Activated T-cell treated with anti-CD3 and anti-CD28 coated beads for 1 hour (primary cell): ENCODE measurements at places on chromosomes 3 and 15.

DNA sequence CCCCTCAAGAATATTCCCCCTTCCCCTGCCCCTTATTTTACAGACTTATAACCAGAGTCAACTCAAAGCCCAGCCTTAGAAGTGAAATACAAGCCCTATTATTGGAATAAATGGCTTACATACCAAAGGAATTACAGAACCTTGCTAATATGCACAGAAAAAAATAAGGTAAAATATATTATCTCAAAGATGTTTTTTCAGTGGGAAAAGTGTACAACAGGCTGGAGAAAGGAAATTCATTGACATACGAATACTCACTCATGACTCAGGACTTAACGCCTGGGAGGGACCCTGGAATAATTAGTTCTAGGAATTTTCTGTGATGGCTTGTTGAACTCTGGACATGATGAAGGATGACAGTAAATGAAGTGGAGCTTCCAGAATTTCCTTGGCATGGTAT is 27.0 kb downstream of the ARL14 start:
- no peak for DNase-seq

DNA sequence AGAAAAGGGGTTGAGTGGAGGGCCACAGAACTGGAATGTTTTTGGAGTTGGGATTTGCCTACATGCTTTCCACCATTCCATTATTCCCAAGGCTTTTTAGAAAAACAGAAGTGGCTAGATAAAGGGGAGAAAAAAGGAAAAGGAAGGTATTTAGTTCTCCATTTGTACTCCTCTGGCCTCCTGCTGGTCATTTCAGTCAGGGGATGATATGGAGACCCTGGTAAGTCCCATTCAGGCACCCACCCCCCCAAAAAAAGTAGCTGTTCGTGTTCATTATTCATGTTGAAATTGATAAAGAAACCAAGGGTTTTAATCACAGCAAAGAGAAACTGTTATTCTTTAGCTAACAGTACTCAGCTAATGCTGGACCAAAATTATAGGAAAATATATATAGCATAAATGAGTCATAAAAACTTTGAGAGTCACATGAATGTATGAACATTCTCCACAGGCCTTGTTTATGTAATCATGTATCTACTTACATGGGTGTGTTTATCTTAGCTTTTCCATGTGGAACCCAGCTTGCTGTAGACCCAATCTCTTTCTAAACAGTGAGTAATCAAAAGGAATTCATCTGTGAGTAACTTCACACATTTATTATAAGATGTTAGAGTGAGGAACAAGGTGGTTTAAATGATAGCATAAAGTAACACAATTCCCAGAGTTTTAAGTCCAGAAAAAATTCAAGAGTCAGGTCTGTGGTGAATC is 167.2 kb downstream of the KCNMB2 start:
- no peak for DNase-seq

- no peak for DNase-seq
These were observed 15.0 kb upstream of the FAM174B start for GRCh38 chr15:92670621-92671020.

- DNase-seq, result no peak
These were observed 220.7 kb downstream of the FHIT start for GRCh38 chr3:61030469-61031035.
